ENCODE measurements at places on chromosomes 16 and 17.

DNA sequence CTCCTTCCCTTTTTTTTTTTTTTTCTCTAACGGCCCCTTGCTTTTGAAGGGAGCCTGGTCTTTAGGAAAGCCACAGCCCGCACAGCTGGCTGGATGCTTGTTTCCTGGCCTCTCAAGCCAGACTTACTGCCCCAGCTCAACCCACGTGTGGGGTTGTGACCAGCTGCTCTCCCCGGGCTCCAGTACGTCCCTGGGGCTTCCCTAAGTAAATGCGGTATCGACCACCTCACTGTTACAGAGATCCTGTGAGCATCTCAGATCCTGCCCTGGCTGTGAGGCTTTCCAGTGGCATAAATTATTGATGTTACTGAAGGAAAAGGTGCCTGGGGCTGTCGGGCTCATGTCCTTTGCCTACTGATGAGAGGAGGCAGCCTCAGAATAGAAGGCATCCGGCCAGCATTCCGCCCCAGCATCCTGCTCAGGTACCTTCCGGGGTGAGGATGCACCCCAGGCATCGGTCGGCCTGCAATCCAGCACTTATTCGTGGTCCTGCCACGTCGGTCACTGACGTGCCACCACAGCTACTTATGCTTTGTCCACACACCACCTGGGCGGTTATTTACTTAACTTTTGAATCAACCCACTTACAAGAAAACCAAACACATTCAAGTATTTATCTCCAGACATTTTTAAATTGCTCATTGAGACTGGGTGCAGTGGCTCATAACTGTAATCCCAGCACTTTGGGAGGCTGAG, 9.6 kb downstream of the GPRC5B start:
- peak; percentile 29 for DNase-seq

DNA sequence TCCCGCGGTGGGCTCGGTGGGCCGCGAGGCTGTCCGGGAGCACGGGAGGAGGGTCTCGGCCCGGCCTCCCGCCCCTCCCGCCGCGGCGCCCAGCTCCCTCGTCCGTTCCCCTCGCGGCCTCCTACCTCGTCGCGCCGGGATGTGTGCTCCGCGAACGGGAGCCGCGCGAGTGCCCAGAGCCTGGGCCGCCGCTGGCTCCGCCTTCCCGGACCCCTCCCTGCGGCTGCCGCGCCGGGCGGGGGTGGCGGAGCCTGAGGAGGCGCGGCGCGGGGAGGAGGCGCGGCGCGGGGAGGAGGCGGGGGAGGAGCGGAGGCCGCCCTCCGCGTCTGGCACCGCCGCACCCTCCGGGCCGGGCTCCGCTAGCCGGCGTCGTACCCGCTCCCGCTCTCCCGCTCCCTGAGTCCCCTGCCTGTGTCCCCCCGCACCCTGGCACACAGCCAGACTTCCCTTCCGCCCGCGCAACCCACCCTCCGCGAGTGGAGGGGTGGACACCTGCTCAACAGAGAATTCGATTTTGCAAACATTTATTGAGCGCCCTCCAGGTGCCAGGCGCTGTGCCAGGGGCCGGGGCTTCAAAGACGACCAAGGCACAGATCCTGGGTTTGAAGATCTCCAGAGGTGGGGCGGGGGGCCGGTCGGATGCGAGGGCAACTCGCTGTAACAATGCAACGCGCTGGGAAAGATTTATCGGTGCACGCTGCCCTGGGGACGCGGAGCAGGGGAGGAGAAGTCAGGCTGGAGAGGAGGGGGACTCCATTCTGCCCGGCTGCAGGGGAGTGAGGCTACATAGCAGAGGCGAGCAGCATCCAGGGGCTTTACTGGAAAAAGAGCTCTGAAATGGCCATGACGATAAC, at the start of gene MPP3:
Gene MPP3, minus strand, starts transcription at position 171 of the 854 bp plus-strand sequence. CDS start 1,240 bp downstream, outside the sequence.
- DNase-seq: peak; percentile 19

- no peak for DNase-seq
Measured at GRCh38 chr16:4433228-4433627, 7.6 kb downstream of the DNAJA3 start.

DNA sequence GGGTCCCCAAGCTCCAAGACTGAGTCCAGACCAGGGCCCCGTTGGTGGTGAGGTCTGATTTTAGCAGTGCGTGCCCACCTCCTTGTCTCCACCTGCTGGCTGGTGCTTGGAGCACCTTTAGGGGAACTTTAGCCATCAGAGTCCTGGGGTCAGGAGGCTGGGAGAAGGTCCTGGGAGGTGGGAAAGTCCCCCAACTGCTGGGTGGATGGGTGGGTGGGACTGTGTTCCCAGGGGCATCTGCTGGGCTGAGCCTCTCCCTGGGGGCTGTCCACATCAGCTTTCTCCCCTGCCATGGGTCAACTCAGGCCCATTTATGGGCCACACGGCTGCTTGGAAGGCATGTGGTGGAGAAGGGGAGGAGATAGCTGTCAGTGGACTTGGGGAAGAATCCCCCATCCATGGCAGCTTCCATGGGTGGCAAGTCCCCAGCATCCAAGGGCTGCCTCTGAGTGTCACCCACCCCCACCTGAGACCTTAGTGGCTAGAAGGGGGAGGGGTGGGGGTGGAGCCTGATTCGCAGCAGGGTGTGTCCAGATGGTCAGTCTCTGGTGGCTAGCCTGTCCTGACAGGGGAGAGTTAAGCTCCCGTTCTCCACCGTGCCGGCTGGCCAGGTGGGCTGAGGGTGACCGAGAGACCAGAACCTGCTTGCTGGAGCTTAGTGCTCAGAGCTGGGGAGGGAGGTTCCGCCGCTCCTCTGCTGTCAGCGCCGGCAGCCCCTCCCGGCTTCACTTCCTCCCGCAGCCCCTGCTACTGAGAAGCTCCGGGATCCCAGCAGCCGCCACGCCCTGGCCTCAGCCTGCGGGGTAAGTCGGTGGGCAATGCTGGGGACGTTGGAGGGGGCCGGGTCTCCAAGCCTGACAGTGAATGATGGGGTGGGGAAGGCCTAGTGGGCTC, at the start of gene TRPV2:
Gene TRPV2, plus strand, starts transcription at position 541 of the 894 bp plus-strand sequence. CDS start 2,098 bp downstream, outside the sequence.
- no peak for DNase-seq

DNA sequence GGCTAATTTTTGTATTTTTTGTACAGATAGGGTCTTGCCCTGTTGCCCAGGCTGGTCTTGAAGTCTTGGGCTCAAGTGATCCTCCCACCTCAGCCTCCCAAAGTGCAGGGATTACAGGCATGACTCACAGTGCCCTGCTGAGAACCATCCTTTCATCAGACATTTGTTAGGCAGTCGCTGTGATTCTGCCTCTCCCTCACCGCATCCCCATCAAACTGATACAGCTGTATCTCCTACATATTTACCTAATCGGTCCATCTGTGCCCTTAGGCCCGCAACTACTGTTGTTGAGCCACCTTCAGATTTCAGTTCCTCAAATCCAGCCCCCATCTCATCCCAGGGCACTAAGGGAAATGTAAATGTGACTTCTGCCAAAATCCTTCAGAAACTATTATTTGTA, 2.0 kb upstream of the SLC43A2 start:
- no peak for DNase-seq

- DNase-seq: no peak
Measured at GRCh38 chr17:1294157-1294717, 14.8 kb downstream of the TRARG1 start.

GRCh38 chr16:11232302-11232851, 23.6 kb downstream of the SOCS1 start:
- no peak for DNase-seq

GRCh38 chr17:44155488-44155887, 13.8 kb downstream of the HROB start:
- no peak for DNase-seq

DNA sequence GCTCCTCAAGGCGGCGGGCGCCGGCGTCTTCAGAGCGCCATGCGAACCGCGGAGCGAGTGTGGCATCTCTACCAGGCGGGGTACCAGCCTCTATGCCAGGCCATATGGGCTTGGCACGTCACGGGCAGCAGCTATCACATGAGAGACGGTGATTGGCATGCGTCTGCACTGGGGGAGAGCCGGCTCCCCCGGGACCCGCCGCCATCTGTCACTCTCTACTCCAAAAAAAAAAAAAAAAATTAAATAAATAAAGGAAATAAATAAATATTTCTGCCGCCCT, at the start of gene NEUROD2:
Gene NEUROD2, minus strand, starts transcription at position 70 of the 280 bp plus-strand sequence. CDS start 1,321 bp downstream, outside the sequence.
- no peak for DNase-seq

DNA sequence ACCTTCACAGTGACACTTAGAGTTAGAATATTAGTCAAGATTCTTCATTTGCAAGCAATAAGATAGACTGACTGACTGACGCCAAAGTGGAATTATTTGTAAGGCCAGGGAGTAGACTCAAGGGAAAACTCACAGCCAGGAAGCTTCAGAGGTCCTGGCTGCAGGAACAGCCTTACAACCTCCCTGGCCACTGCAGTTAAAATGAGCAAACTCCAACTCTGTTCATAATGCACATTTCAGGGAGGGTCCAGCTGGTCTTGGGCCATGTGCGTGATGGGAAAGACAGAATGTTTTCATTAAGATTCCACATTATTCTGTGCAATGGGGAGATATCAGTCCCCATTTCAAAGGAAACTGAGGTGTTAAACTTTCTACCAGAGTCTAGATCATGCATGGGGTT, 9.9 kb downstream of the CAPNS2 start:
- no peak for DNase-seq

DNA sequence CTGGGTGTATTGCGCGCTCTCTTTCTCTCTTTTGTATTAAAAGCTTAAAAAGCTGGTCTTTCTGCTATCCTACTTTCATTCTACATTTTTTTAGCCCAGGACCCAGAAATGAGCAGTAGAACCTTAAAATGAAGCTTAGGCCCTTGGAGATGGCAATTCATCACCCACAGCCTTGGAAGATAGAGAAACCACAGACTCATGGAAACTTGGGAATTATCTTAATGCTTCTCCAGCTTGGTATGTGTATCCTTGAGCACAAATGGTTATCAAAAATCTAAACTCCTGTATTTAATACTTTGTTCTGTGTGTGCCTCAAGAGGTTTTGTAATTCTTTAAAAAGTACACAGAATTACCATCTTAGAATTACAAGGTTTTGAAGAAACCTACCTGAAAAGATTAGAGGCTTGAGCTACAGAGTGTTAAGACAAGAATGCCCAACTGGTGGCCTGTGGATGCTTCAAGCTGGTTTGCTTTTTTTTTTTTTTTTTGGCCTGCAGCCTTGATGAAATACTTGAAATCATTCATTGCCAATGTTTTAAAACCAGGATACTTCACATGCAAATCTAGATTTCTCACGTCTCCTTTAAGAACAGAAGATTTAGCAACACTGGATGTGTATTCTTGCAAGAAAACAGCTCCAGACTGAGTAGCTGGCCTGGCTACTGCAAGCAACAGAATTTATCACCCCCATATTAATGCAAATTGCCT, 105.0 kb downstream of the XYLT1 start:
- no peak for DNase-seq

DNA sequence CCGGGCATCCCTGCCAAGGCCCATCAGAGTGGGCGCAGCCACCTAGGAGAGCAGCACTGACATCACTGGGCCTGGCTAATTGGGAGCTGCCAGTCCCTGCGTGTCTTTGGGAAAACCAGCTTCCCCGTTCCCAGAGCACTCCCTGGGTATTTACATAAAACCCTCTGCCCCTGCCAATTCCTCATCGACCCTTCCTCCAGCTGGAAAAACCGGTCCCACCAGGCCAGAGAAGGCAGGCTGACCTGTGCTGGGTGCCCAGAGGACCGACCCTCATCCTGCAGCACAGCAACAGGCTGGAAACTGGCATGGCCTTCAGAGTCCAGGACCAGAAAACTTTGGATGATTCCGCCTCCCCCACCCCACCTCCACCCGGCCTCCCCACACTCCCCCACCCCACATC, 8.2 kb upstream of the FOXN1 start:
- peak; percentile 47 for DNase-seq
